Cerebellum (tissue), 4 donors: ENCODE measurements at places on chromosomes 12 and 14. TPM values are rescaled to one million over a fixed set of nuclear protein-coding genes. Genes with fewer than 3 reads are reported as not detected.

The ACSS3 gene
- 14.9 TPM for total RNA-seq

The TOMM20L gene
- total RNA-seq, result not detected

The CCDC177 gene
- total RNA-seq, result 4.5 TPM

The IL26 gene
- not detected for total RNA-seq

GRCh38 chr14:54857830-54858269 lies 44.8 kb downstream of the GCH1 start:
- no peak for DNase-seq

DNA sequence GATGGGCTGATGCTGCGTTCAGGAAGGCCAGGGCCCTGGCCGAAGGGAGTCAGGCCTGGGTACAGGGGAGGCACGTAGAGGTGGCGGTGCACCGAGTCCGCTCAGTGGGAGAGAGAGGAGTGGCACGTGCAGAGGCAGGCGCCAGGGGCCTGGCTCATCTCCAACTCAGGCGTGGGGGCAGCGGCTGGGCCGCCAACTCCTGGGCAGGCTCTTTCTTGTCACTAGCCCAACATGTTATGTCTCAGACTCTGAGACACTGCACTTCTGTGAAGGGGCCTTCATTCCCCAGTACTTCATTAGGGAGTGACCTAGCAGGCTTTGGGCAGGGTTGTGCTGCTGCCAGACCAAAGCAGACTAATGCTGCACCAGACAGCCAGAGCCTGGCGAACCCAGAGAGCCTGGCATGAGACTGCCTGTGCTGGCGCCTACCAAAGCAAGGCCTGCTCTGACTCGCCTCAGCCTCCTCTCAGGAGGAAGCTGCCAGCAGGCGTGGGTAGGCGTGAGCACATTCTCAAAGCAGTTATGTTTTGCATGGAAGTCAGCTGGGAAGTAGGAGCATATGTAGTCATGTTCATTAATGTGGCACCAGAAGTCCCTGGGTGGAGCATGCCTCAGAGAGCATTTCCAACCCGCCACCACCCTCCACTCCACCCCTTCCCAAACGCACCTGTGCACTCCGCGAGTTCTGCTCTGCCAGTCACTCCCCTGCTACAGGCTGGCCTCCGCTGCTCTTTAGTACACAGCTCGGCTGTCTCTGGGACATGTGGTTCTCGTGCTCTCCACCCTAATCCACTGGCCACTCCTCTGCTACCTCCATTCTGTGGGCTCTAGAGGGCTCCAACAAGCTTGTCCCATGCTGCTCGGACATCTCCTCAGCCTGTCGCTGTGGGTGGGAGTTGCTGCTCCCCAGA lies 9.7 kb downstream of the CKB start:
- DNase-seq, result peak; percentile 81

DNA sequence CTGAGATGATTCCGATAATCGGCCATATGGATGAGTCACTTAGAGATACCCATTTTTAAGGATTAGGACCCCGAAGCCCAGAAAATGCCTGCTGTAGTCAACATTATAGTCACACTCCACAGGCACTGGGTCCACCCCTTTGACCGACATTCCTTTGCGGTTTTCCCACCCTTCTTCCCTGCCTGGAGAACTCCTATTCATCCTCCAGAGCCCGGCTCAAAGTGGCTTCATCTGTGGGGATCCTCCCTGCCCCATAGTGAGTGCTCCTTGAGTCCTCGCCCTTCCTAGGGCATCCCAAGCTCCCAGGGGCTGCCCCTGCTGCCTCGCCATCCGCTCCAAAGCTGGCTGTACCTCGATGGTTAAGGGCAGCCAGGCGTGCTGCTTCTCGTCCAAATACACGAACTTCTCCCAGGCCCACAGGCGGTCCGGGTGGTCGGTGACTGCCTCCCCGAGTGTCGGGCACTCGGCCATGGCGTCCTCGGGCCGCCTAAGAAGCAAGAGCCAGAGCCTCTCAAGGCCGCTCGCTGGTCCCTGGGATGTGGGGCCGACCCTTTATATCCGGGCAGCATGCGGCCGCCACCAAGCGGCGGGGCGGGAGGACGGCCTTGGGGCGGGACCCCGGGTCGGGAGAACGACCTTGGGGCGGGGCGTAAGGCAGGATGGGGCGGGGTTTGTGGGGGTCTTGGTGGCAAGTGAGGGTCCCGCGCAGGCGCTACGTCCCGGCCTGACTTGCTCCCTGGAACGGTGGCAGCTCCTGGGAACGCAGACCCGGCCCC lies at the start of gene TCL1A:
Gene TCL1A (minus strand): TSS at position 530 of the 776 bp plus-strand sequence. CDS start 59 bp downstream, at position 471.
- DNase-seq, result no peak

DNA sequence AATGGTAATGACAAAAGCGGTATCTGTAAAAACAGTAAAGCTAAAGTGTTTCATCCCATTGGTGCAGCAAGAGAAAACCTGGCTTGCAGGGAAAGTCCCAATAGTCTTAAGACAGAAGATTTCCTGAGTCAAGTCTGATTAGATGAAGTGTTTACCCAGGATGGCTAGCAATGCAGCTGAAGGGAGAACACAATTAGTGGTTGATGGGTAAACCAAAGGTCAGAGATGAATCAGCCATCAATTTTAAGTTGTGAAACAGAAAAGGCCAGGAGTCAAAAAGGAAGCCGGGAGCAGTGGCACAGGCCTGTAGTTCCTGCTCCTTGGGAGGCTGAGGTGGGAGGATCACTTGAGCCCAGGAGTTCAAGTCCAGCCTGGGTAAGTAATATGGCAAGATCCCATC lies 52.6 kb downstream of the SEC23A start:
- no peak for DNase-seq

DNA sequence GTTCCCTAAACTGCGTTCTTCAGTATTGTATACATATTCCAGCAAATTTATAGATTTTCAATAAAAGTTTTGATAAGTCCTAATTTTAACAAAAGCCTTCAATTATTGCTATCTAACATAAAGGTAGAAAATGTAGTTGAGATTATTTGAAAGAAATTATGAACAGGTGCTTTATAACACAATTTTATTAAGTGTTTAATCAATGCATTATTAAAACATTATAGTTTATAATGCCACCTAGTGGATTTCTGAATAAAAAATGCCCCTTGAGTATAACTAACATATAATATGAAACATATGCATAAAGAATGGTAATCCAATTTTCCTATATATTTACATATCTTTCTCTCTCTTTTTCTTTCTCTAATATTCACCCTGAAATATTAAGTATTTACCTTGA lies 515.3 kb downstream of the SLC6A15 start:
- DNase-seq, result peak; percentile 0

DNA sequence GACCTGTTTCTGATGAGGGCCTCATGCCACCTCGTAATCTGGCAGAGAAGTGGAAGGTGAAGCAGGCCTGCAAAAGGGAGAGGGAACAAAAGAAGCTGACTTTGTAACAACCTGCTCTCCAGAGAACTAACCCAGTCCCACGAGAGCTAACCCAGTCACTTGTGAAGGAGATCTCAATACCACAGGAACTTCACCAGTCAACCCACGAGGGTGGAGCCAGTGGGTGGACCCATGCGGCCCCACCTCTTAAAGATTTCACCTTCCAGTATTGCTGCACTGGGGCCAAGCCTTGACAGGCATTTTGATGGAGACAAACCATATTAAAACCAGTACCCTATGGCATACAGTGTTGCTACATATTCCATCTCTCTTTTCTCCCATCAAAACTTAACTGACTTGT lies 55.1 kb downstream of the SERPINA10 start:
- DNase-seq, result no peak

GRCh38 chr12:17588968-17589367 lies 501.0 kb downstream of the RERGL start:
- no peak for DNase-seq

DNA sequence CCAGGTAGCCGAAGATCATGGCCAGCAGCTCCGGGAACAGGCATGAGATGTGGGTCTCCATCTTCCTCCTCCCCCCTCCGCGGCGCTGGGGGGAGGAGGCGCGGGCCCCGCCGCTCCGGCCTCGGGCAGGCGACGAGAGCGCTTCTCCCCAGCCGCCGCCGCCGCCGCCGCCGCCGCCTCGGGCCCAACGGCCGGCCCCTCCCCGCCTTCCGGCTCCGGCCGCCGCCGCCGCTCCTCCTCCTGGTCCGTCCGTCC lies 448 bp downstream of the FBXL14 start:
- DNase-seq, result no peak
